ENCODE measurements at places on chromosomes 2 and 18.

GRCh38 chr2:237298151-237299118 is 115.5 kb downstream of the COL6A3 start:
- DNase-seq: peak; percentile 84

GRCh38 chr2:183597841-183598240 is 473.6 kb downstream of the NUP35 start:
- DNase-seq: no peak

- DNase-seq: no peak
Observed at GRCh38 chr2:9430316-9431293, 7.2 kb downstream of the CPSF3 start.

DNA sequence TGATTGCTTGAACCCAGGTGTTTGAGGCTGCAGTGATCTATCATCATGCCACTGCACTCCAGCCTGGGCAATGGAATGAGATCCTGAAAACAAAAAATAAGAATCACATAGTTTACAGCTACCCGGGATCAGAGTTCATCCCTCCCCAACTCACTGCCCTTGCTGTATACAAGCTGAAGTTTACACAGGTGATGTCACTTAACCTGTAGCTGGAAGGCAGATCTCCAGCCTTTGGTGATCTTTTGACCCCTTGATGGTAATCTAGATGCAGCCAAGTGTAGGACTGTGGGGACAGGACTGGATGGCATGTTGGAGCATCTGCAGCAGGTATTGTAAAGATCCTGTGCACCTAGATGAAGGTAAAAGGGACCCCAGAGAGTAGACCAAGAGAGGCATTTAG is 66.7 kb upstream of the SLC14A2 start:
- DNase-seq: no peak

DNA sequence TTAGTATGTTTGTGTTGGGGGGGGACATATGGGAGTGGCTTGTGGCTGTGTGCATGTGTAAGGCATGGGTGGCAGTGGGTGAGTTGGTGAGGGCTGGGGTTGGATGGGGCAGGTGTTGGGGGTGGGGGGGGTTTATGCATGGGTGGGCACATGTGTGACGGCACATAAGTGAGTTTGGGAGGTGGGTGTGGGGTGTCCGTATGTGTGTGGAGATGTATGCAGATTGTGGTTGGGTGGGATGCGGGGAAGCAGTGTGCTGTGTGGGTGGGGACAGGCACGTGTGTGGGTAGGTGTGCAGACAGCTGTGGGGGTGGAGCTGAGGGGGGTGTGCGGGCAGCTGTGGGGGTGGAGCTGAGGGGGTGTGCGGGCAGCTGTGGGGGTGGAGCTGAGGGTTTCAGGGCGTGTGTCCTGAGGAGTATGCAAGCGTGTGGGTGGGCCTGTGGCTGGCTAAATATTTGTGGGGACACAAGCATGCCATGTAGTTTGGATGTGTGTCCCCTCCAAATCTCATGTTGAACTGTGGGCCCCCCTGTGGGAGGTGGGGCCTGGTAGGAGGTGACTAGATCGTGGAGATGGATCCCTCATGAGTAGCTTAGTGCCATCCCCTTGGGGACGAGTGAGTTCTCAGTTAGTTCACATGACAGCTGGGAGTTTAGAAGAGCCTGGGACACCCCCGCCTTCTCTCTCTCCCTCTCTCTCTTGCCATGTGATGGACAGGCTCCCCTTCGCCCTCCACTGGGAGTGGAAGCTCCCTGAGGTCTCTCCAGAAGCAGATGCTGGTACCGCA is 59.4 kb downstream of the ANKMY1 start:
- DNase-seq: no peak

- DNase-seq: no peak
Observed at GRCh38 chr2:158914731-158915130, 53.7 kb upstream of the TANC1 start.

- DNase-seq: no peak
Observed at GRCh38 chr18:34800381-34800780, 90.3 kb downstream of the DTNA start.

- DNase-seq: no peak
Observed at GRCh38 chr2:48423376-48423775, 106.6 kb upstream of the STON1 start.

DNA sequence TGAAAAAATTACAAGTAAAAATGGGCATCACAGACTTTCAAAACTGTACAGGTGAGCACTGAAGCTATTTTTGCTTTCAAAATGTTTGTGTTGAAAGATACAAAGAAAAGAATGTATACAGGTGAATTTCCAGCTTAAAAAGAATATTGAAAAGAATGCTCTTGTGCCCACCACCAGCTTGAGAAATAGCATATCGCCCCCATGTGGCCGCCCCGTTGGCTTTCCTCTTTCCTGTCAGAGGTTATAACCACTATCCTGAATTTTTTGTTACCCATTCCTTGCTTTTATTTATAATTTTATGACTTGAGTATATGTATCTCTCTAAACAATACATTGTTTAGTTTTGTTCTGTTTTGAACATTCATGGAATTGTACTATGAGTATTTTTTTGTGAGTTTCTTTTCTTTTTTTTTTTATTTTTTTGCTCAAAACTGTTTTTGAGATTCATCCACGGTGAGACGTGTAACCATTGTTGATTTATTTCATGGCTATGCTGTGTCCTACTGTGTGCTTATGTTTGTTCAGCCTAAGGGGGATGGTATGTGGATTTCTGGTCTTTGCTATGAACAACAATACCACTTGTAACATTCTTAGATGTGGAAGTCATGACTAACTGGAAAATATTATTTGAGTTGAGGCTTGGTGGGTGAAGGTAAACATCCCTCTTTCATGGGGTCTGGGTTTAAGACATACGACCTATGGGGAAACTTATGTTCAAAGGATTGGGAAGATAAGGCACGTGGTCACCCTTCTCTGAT is 11.6 kb downstream of the TRPM8 start:
- peak; percentile 16 for DNase-seq

DNA sequence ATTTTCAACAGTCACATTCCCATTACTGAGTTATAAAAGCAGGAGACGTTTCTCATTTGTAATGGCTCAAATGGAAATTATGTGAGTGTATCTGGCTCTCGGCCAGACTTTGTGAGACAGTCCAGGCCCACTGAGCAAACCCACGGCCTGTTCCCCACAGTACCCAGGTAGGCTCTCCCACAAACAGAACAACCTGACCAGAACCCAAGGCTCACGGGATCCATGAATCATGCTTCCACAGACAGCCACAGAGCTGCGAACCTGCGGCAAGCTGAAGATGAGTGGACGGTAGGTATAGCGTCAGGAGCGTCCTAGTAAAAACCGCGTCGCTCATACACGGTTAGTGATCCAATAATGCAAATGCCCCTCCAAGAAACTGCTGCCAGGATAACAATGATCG is 34.2 kb downstream of the NDUFA10 start:
- DNase-seq: no peak

Data from NCI-H510A treated with DMSO at 0.1 percent for 48 hours (cell line).